ENCODE measurements at places on chromosomes 3 and 15. TPM values are rescaled to one million over a fixed set of nuclear protein-coding genes. Genes with fewer than 3 reads are reported as not detected.

DNA sequence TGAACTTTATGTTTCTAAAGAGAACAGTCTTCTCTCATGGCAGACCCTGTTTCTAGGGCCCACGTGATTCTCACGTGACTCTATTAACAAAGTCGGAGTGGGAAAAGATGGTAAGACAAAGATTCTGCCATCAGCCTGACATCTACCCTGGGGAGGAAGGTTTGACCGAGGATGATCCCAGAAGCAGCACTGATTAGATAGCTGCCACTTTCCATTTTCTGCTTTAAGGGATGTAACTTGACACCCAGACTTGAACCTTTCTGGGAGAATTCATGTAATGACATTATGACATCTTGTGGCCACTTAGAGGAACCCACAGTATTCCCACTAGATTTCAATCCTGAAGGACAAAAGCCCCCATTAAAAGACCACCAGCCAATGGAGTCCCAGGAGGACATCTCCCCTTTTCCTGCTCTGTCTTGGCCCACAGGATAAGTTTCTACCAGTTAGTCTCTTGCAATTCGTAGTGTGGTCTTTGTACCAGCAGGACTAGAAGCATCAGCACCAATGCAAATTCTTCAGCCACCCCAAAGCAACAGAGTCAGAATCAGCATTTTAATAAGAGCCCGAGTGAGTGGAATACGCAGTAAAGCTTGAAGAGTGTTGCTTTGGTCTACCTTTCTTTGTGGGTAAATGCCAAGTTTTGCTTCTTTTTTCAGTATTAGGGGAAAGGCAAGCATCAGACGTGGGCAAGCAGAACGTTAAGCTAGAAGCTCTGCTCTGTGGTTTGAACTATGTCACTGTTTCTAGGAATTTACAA lies 480.5 kb upstream of the PROK2 start:
- DNase-seq, result no peak

DNA sequence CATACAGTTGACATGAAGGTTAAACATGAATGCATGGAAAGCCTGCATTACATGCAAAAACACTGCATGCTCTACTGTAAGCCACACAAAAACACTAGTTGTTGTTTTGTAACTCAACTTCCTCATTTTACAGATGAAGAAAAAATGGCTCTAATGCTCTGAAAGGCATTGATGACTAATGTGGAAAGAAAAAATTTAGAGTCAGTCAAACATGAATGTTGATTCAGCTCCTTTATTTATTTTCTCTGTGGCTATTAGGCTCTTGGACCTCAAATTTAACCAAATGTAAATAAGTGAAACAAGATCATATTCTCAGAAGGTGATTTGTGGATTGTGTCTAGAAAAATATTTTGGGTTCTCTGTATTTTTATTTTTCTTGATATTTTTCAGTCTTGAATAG lies 336.7 kb upstream of the ZNF717 start:
- no peak for DNase-seq

- DNase-seq, result no peak
Observed at GRCh38 chr3:46898321-46899150, 21.0 kb downstream of the PTH1R start.

GRCh38 chr15:60591496-60592370 lies 112.8 kb upstream of the ICE2 start:
- DNase-seq, result peak; percentile 39

- DNase-seq, result no peak
Observed at GRCh38 chr15:78768096-78768495, 43.2 kb downstream of the ADAMTS7 start.

GRCh38 chr3:138833899-138834595 lies 681 bp downstream of the PIK3CB start:
- DNase-seq, result peak; percentile 79

DNA sequence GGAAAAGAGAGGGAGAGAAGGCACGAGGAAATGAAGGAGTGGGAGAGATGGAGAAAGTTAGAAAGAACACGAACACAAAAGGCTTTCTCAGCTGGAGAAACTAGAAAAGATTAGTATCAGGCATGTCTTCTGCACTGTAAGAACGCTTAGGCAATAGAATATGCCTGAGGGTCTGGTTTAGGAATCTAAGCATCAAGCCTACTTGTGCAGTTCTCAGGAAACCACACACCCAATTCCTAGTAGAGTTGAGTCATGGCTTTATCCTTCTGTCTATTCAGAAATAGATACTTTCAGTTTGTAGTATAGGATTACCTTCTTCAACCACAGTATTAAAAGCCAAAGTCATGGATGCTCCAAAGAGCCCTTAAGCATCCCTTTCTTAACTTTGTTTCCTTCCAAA lies 969.4 kb downstream of the NTRK3 start:
- no peak for DNase-seq

The ADGRG7 gene
- total RNA-seq, result 4.2 TPM

The RTP4 gene
- total RNA-seq, result not detected

The SAMMSON gene
- total RNA-seq, result not detected

The EBLN2 gene
- 6.9 TPM for total RNA-seq

The NUP210 gene
- total RNA-seq, result 58.5 TPM

The SERPINI1 gene
- total RNA-seq, result 4.4 TPM

The TRIM42 gene
- total RNA-seq, result not detected

All from Caco-2 (cell line).